ENCODE measurements at places on chromosomes 4 and X.
A peak's percentile ranks its signal among the peaks of the same experiment; 100 is the strongest.

- DNase-seq = peak; percentile 42
Observed at GRCh38 chr4:6493658-6494304, 21.4 kb upstream of the PPP2R2C start.

DNA sequence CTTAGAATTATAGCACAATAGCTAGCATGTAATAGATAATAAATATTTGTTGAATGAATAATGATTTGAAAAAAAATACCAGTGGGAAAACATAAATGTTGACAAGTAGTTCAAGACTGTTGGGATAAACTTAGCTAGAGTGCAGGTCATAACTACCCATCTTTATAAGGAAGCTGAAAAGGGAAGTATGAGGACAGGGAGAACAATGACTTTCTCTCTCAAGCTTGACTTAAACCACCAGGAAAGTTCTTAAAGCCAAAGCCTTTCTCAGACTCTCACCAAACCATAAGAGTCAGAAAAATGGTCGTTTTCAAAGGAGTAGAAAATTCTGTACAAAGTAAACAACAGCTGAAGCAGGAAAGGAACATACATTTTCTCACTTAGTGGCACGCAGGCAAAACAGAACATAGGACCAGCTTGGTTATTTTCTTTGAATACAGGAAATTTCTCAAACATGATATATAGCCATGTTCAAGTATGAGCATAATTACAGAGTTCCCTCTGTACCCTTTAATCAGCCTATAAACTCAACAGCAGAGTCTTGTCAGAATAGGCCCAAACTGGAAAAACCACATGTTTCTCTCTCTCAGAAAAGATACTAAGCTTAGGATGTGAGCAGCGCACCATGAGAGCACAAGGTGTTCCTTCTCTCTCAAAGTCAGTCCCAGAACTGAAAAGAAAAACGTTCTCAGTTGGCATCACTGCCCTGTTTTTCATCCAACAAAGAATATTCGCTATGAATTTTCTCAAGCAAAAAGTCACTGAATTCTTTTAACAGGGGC is 28.7 kb downstream of the MAPK10 start:
- no peak for DNase-seq

- DNase-seq = no peak
Observed at GRCh38 chr4:19033816-19034733, 1012.5 kb upstream of the LCORL start.

- DNase-seq = no peak
Observed at GRCh38 chr4:135256111-135256510, 1054.5 kb upstream of the PABPC4L start.

- no peak for DNase-seq
Observed at GRCh38 chr4:72761368-72762038, 192.5 kb upstream of the ADAMTS3 start.

- DNase-seq = no peak
Observed at GRCh38 chrX:63503541-63503940, 152.4 kb upstream of the SPIN4 start.

DNA sequence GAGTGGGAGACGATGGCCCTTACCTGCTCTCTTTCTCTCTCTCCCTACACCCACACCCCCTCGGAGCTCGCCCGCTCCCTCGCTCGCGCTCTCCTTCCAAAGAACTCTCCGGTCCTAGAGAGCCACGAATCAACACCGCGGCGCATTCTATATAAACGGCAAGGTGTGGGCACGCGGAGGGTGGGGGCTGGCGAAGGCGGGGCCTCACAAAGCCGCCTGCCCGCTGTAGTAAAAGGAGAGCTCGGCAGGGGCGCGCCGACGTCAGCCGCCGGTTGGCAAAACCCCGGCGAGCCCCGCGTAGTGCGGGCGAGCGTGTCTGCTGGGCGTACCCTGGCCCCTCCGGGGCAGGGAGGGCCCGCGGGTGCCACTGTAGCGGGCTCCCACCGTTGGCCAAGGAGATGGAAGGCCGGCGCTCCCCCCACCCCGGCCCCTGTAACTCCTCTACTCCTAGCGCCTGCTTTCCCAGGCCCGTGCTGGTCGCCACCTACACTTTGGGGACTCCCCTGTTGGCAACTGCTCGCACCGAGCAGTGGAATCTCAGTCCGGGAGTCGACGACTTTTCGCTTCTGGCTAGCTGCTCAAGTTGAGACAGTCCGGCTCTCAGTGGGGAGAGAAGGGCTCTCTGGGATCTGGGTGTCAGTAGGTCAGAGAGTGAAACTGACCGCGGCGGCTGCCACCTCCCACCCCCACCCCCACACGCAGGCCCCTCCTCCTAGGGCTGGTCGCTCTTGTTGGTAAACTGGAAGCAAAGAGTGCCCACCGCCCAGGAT is 325.5 kb upstream of the F9 start:
- no peak for DNase-seq

- no peak for DNase-seq
Observed at GRCh38 chrX:11461201-11462001, 168.2 kb downstream of the AMELX start.

DNA sequence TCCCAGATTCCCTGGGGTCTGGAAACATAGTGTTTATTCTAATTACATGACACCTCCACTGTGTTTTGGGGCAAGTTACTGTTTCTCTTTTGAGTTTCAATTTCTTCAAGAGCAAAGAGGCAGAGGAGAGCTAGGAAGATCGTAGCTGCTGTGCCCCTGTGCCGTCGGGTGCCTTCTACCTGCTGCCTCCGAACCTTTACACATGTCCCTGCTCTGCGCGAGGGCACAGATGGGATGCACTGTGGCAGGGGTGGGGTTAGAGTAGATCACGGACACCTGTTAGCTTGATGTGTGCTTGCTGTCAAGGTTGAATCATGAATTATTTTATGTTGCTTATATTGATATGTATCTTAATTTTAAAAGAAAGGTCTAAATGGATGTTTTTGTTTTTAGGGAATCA is 71.1 kb upstream of the MSANTD1 start:
- DNase-seq = no peak

- DNase-seq = peak; percentile 68
Observed at GRCh38 chr4:168153596-168154440, 61.5 kb downstream of the ANXA10 start.

GRCh38 chr4:31192341-31192740 is 472.2 kb downstream of the PCDH7 start:
- DNase-seq = no peak
